ENCODE measurements at places on chromosomes 1 and 21.
A peak's percentile ranks its signal among the peaks of the same experiment; 100 is the strongest.

DNA sequence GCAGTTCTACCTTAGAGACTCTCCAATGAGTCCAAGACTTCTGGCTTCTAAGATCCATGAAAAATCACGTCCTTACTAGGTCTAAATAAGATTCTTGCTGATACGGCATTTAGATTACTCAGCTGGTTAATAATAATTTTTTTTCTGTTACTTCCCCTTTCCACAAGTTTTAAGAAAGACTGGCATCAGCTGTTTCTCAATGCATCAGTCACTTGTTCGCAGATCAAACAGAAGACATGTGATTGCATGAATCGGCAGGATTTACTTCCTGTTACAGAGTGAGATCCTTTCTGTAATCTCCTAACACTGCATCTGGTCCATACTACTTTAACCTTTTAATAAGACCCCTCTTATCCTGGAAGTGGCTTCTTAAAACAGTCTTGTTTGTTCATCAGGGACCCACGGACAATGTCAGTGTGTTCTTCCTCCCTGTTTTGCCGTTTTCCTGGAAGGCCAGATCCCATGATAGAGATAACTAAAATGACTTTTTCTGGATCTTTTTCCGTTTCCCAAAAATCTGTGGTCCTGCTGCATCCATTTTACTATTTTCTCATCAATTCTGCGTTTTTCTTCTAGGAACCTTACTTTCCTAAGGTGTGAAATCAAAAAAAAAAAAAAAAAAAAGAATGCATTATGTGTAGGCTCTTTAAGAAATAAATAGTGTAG, 6.1 kb downstream of the NPL start:
- DNase-seq, result no peak

DNA sequence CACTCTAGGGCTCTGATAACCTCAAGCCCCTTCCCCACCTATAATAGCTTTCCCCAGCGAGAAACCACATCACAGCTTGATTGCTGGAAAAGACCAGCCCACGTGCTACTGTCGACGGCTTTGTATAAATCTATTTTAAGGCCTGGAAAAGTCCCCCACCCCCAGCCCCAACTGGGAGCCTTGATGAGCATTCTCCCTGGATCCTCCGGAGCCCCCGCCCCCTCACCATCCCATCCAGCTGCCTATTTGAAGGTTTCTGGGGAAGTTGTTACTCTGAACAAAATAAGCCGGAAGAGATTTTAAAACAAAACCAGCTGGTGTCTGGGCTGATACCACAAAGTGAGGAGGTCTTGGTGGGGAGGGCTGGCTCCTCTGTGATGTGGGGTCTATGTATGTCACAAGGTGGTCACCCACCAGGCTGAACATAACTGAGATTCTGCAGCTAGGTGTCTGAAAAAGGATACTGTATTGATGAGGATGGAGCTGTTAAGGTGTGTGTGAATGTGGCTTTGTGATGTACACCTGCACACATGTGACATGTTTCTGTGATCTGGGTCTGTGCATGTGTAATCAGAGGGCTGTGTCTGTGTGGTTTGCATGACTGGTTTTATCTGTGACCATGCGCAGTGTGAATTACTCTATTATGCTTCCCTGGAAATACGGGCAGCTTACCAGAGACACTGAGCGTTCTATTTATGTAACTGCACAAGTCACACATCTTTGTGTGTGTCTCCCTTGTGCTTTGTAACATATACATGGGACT, 25.0 kb downstream of the RIMS3 start:
- no peak for DNase-seq

- DNase-seq, result no peak
Observed at GRCh38 chr21:21997390-21998333, 999.5 kb downstream of the NCAM2 start.

- DNase-seq, result peak; percentile 46
Observed at GRCh38 chr1:6440198-6441126, 15.9 kb downstream of the ESPN start.

DNA sequence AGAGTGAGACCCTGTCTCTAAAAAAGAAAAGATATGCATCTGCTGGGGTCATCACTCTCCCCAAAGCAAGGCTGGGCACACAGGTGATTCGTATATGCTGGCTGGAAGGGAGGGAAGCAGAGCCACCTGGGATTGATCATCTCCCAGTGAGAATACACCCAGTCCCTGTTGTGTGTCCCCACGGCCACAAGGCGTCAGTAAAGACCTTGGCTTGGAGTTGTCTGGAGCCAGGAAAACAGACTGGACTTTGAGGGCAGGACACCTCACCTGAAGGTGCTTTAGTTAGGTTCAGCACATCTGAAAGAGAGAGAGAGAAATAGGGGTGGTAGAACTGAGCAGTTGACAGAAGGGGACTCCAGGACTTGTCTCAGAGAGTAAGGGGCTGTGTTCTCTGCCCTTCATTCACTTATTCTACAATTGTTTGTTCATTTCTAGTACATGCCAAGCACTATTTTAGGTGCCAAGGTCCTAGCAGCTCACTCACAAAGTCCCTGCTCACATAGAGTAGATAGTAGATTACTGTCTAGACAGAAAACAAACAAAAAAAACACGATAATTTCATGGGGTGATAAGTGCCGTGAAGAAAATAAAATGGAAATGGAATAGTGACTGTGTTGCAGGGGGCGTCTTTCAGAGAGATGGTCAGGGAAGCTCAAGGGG, 13.5 kb downstream of the CITED4 start:
- DNase-seq, result peak; percentile 80

DNA sequence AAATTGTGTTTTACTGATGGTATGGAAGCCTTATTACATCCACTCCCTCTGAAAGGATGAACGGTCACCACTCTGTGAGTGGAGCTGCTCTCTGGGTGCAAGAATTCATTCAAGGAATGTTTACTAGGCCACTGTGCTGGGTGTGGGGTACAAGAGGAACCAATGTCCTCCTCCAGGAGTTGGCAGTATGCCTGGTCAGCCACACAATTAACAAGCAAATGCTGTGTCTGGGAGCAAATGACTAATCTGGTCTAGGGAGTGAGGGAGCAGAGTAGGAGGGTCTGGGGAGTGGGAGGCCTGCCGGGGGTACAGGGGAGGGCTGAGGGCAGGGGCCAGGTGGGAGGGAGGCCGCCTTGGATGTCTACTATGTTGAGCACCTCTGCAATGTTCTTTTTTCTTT, 27.2 kb upstream of the TDRD10 start:
- DNase-seq, result no peak

- no peak for DNase-seq
Observed at GRCh38 chr1:85049735-85050166, 1.5 kb upstream of the MCOLN3 start.

DNA sequence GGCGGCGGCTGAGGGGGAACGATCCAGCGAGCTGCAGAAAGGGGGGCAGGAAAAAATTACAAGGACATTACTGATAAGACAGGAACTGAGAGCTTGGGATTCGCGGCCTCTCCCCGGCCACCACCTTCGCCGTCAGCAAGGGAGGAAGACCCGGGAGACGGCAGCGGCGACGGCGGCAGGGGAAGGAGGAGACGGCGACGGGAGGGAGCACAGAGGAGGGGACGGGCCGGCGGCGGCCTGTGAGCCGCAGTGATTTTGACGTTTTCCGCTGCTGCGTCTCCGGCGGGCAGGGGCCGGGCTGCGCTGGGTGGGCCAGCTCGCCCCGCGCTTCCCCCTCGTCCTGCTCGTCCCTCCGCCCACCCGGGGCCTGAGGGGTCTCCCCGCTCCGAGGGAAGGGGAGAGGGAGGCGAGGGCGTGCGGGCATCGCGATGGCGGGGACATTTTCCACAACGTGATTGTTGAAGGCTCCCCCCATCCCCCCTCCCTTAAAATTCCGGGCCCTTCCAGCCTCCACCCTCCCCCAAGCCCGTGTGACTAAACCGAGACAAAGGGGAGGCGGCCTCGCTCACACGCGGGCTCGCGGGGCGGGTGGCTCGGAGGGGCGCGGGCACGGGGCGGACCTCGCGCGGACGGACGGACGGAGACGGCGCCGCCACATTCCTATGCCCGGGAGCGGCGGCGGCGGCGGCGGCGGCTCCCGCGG, 407 bp downstream of the CAMSAP2 start:
- peak; percentile 77 for DNase-seq

DNA sequence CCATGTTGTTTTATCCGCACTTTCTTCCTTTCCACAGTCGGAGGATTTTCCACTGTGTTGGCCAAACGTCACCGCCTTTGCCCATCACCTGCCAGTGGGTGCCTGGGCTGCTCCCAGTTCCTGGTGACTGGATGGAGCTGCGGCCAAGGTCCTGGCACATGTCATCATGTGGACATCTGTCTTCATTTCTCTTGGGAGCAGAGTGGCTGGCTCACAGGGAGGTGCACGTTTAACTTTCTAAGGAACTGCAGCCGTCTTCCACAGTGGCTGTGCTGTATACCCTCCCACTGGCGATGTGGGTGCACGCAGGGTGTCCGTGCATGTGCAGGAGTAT, 19.5 kb upstream of the RNF223 start:
- no peak for DNase-seq

GRCh38 chr1:30942326-30942963, 33.9 kb upstream of the SDC3 start:
- peak; percentile 35 for DNase-seq

GRCh38 chr1:53731043-53731600, 7.8 kb downstream of the GLIS1 start:
- DNase-seq, result no peak

GRCh38 chr1:78651241-78651640, 1.6 kb downstream of the IFI44 start:
- DNase-seq, result no peak

DNA sequence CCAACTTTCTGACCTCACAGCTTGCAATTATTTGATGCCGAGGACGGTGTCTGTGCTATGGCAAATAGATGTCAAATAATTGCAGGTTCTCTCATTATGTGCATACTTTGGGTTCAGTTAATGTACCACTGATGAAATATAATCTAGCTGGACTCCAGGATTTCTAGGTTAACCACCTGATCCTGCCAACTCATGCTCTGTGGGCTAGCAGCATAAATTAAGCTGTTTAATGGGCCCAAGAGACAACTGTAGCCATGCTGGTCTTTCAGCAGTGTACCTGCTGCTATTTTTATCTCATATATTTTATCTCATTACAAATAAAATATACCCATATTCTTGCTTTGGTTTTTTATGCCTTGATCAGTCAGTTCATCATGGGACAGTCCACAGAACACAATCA, 43.3 kb upstream of the HP1BP3 start:
- DNase-seq, result no peak

DNA sequence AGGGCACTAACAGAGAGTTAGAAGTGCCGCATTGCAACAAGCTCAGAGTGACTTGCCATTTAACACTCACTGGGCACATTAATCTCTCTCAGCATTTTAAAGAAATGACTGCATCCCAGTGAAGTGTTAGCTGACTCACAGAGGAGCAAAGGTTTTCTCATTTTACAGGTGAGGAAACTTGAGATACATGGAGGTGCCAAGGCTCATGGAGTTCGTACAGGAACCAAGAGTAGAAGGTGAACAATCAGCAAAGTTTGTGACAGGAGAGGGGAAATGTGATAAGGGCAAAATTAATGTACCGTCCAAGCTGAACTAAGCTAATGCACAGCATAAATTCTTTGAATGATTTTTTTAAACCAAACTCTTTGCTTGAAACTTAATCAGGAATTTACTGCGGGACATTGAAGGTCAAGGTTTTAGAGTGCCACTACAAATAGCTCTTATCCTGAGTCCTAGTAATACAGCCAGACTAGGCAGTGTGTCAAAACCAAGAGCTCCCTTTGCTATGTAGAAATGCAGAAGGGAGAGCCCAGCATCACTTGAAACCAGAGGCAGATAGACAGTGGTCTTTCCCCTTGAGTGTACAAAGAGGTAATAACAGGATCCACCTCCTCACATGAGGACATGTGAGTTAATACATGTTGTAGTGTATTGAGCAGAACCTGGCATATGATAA, 22.4 kb upstream of the NTPCR start:
- DNase-seq, result no peak

DNA sequence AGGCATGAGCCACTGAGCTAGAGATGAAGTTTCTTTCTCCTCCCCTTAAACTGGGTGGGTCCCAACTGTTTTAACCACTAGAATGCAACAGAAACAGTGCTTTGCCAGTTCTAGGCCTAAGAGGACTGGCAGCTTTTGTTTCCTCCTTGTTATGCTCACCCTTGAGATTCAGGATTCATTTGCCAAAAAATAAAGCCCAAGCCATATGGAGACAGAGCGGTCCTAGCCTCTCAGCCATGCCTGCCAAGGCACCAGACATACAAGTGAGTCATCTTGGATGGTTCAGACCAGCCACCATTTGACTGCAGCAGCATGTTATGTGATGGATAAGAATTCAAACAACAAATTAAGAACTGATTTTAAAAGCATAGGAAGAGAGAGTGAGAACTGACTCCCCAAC, 38.1 kb upstream of the STUM start:
- no peak for DNase-seq

- no peak for DNase-seq
Observed at GRCh38 chr1:41838266-41838665, 80.5 kb downstream of the HIVEP3 start.

DNA sequence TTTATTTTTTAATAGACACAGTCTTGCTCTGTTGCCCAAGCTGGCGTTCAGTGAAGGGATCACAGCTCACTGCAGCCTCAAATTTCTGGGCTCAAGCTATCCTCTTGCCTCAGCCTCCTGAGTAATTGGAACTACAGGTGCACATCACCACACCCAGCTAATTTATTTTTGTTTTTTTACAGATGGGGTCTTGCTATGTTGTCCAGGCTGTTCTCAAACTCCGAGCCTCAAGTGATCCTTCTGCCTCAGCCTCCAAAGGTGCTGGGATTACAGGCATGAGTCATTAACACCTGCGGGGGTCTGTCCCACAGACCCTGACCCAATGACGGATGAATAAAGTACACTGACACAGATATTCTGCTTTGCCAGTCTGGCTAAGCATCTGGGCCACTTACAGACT, 33.6 kb upstream of the ZZZ3 start:
- no peak for DNase-seq

GRCh38 chr1:117312453-117313138, 54.7 kb upstream of the MAN1A2 start:
- no peak for DNase-seq

Data from NCI-H2081 (cell line).